ENCODE measurements at places on chromosomes 3 and 15. TPM values are rescaled to one million over a fixed set of nuclear protein-coding genes. Genes with fewer than 3 reads are reported as not detected.
A peak's percentile ranks its signal among the peaks of the same experiment; 100 is the strongest.

MESP2 gene
- 0.88 TPM for total RNA-seq

ATP13A5 gene
- total RNA-seq: not detected

C3orf22 gene
- not detected for total RNA-seq

SLCO3A1 gene
- 13.7 TPM for total RNA-seq

- no peak for DNase-seq
Measured at GRCh38 chr3:4898454-4899313, 80.6 kb upstream of the BHLHE40 start.

GRCh38 chr3:179716811-179717210 is 64.0 kb downstream of the USP13 start:
- DNase-seq: peak; percentile 20

DNA sequence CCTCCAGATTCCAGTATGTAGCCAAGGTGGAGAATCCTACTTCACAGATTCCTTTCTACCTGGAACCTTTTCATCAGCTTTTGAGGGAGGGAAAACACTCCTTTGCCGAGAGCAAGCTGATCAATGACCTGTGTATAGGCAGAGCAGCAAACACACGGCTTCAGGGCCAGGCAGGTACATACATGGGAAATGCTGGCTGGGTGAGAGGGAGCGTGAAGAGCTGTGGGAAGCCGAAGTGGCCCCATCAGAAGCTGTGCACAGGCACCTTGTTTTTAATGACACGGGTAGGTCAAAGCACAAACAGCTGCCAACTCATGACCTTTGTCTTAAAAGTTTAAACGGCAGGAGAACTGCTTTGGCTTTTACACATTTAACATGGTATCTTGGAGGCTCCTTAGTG is 25.3 kb downstream of the STARD5 start:
- DNase-seq: no peak

GRCh38 chr3:140906785-140907184 is 34.9 kb upstream of the SLC25A36 start:
- DNase-seq: no peak

GRCh38 chr15:50797926-50798325 is 32.4 kb upstream of the SPPL2A start:
- peak; percentile 61 for DNase-seq

DNA sequence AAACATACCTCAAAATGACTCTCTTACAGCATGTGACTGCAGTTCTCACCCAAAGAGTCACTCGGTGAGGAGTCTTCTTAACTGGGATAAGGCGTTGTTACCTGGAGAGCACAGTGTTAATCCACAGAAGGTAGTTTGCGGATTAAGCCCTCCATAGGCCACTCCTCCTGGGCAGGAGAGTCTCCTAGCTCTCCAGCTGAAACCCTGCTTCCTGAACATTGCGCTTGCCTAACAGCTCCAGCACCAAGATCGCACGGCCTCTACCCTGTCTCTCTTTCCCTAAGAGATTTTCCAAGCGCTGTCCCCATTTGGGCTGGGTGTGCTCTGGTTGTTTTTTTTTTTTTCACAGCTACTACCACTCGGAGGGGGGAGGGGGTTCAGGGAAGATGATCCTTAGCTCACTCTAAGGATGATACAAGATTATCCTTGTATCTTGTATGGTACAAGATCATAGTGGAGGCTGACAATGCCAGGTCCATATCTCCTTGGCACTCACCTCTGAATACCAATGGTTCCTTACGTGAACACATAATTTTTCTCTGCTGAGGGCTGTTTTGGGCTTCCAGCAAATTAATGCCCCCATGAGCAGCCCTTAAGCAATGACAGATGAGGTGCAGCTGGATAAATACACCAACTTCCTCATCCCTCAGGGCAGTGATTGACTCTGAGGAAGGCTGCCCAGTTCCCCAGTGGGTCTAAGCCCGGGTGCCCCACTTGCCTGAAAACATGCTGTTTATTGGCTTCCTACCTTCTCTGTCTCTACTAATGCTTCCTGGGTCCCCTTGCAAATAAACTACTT is 185.2 kb upstream of the TSC22D2 start:
- no peak for DNase-seq

GRCh38 chr3:124498891-124499290 is 231.4 kb upstream of the UMPS start:
- DNase-seq: no peak

- DNase-seq: no peak
Measured at GRCh38 chr3:47503033-47503432, 10.5 kb downstream of the ELP6 start.

Measured in foreskin keratinocyte (primary cell).